ENCODE measurements at places on chromosomes 2 and 18. TPM values are rescaled to one million over a fixed set of nuclear protein-coding genes. Genes with fewer than 3 reads are reported as not detected.

DNA sequence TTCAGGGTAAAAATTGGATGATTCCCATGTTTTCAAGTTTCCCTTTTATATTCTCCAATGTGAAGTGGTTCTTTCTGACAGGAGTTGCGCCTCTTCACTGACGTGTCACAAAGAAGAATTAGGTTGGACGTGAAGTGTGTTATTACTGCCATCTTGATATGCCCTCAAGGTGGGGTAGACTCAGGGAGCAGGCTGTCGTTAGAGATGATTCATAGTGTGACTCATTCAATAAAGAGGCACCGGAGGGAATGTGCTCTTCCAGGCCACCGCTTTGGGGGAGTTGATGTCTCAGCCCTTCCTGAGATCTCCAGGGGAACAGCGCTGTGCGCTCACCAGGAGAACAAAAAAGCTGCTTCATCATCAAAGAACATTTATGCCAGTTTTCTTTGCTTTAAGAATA lies 3.6 kb upstream of the DGKD start:
- DNase-seq: no peak

Gene RTP5
- 0.17 TPM for total RNA-seq

Gene RASGRP3
- 16.0 TPM for total RNA-seq

Gene ECEL1
- total RNA-seq: not detected

Gene RAB31
- 105 TPM for total RNA-seq
